ENCODE measurements at places on chromosomes 6 and 20.

DNA sequence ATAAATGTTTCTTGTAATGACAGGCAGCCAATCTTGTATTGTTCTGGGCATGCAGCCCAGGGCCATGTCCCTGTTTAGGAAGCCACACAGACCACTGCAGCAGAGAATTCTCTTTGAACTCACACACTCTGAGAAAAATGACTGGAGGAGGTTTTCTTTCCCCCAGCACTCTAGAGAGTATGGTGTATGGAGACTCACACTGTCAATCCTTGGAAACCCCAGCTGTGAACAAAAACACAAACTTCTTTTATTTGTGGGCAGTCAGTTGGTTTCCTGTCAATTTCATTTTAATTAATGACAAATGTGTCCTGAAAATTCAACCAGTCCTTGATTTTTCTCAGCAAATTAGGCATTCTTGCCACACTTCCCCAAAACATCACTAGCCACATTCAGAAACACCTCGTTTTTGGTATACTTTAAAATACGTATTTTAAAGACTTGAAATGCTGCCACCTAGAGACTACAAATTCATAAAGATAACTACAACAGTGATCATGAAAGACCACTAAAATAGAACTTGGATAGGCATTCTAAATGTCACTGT, 52.9 kb upstream of the UFL1 start:
- no peak for DNase-seq

DNA sequence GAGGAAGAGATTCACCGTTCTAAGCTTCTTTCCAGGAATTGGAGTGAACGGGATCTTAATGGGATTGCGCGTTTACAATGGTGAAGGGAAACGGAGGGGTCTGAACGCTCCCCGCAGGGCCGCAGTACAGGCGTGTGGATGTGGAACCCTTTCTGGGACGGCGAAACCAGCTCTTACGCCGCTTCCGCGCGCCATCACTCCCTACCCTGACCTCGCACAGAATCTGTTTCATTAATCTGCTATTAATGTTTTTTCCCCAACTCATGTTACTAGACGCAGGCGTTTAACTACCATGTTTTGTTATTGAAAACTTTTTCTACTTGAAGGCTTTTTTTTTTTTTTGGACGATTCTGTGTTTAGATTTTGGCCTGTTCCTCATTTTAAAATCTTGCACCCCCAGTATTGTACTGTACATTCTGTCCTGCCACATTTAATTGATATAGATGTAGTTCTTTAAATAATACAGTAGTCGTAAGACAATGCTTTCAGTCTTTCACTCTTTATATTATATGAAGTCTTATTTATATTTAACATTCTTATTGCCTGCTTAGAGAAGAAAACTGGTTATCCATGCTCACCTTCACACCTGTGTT, 696 bp upstream of the SUPT3H start:
- DNase-seq, result peak; percentile 46

DNA sequence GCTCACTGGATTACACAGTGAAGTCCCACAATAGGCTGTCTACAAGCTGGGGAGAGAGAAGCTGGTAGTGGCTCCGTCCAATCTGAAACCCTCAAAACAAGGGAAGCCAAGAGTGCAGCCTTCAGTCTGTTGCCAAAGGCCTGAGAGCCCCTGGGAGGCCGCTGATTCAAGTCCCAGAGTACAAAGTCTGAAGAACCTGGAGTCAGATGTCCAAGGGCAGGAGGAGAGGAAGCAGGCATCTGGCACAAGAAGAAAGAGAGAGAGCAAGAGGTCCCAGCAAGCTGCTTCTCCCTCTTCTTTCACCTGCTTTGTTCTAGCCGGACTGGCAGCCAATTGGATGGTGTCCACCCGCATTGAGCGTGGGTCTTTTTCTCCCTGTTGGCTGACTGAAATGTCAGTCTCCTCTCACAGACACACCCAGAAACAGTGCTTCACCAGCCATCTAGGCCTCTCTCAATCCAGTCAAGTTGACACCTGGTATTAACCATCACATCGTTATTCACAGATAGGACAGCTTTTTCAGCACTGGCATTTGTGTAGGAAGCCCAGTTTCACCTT, 51.2 kb downstream of the CRYBG1 start:
- no peak for DNase-seq

DNA sequence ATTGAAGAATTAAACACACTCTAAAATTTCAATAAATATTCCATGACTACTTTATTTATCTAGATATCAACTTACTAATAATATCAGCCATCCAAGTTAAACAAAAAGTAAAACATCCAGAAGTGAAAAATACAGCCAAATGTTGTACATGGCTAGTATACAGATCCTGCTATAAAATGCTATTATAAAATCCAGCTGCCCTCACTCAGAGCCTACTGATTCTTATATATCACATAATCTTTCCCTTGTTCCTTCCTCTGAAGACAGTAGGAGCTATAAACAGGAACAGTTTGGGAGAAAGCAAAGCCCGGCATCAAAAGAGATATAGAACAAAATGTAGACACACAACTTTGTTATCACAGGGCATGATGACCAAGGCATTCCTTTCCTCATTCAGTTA, 212.9 kb downstream of the PLCB4 start:
- DNase-seq, result no peak

GRCh38 chr20:14441201-14441600, 103.8 kb upstream of the FLRT3 start:
- no peak for DNase-seq

Data from NCI-H1417 treated with DMSO at 0.1 percent for 48 hours (cell line).